ENCODE measurements at places on chromosomes 16 and 17.

DNA sequence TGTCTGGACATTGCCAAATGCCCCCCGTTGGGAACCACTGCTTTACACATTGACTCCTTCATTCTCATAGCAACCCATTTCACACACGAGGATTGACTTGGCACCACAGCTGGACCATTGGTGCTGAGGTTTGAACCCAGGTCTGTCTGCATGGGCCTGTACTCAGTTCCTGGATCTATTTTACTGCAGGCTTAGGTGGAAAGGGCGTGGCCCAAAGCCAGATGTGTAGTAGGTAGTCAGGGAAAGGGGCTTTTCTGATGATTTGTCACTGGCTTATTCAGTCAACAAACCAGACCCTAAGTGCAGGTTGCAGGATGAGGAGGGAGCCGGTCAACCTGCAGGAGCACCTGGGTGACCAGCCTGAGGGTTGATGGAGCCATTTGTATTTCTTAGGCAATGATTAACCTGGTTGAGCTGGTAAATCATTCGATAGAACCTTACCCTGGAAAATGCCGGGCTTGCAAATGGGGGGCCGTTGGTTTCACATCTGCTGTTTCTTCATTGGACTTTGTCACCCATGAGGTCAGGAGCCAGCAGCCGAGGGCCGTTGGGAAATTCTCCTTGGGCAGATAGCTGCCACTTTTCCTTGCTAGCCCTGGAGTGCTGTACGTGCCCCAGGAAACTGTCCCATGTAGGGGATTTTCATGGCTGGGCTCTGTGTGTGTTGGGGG is 104.4 kb downstream of the CMIP start:
- DNase-seq, result no peak

GRCh38 chr16:86520317-86521210 is 10.2 kb downstream of the FOXF1 start:
- no peak for DNase-seq

- DNase-seq, result no peak
Observed at GRCh38 chr17:57493625-57494024, 237.3 kb downstream of the MSI2 start.

GRCh38 chr16:15652293-15653001 is 2.4 kb downstream of the NDE1 start:
- DNase-seq, result no peak

- no peak for DNase-seq
Observed at GRCh38 chr16:23416816-23417215, 36.2 kb downstream of the COG7 start.

DNA sequence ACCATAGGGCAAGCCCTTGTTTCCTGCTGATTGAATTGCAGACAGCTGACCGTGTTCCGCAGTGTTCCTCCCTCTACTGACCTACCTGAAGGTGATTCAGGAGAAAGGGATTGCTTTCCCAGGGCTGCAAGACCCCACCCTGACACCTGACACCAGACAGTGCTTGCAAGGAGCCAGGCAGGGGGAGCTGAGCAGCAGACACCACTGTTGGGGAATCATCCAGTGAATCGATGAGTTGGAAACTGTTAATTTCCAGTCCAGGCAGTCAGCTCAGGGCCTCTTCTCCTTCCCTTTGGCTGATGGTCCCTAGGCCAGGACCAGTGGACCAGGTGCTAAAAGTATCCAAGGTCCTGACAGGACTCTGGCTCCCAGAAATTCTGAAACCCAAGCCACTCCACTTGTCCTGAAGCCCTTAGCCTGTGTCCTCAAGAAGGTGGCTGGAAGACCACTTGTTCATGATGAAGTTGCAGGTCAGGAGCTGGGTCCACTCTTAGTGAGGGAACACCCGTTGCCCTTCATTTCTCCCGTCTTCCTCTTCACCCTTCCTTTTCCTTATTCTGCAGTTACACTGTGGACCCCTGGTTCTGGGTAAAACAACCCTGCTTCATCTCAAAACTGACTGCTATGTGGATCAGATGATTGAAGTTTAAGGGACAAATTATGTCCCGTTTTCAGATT is 9.5 kb upstream of the UNK start:
- DNase-seq, result no peak

DNA sequence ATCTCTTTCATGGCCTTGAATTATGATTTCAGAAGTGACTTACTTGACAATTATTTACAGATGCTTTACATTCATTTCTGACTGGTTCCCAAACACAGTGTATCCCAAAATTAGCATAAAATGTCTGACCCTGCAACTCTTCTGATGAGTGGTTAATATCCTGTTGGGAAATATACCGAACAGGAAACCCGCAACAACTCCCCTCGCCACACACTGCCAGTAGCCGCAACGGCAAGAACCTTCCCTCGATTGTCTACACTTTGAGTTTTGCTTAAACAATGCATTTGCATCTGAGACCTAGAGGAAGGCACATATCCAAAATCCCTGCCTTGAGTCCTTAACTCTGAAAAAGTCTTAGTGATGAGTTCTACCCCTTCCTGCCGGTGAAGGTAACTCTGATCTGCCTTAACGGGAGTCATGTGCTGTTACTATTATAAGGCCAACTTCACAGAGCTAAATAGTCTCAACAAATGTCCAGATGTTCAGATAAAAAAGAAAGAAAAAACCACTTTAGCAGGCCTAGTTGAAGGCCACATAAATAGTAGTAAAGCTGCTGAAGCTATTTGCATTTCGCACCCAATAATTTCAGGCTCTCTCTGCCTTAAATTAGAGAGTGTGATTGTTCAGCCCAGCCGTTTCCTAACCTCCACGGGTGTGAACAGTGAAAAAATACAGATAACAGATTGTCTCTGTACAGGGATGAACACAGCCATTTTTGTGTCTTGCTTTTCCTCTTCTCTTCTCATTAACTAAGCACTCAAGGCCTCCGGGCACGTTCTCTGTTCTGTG is 321.1 kb downstream of the HS3ST3B1 start:
- no peak for DNase-seq

DNA sequence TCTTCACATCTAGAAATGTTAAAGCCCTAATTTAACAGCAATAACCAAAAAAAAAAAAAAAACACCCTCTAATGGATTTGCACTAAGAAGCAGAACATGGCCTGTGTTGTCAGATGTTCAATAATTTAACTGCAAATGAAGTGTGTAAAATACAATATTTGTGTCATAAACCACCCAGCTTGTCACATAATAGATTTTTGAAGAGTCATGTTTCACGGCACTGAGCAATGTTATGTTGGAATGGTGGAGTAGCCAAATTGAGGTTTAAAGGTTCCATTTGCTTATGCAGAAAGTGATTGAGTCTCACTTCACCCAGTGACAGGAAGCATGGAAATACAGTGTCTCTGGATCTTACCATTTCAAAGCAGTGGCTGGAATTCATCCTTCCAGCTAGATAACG is 173.2 kb upstream of the XYLT1 start:
- no peak for DNase-seq
